SK-N-MC (cell line): ENCODE measurements at places on chromosomes 4 and X.

DNA sequence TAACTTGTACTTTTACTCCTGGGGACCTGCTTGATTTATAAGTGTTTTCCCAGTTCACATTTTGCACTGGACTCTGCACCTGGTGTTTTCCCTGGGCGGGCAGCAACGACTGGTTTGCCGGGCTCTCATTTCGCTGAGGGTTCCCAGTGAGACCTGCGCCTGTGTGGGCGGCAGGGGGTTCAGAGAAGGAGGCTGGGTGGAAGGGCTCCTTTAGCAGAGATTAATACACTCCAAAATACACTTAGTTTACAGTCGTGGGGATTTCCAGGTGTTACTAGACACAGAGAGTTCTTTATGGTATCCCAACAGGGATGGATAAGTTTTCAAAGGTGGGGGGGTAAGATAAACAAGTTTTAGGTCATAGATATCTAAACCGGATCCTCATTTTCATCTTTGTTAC lies 53.0 kb upstream of the SHISA3 start:
- no peak for DNase-seq

- no peak for DNase-seq
Measured at GRCh38 chr4:42144028-42144427, 8.4 kb downstream of the BEND4 start.

DNA sequence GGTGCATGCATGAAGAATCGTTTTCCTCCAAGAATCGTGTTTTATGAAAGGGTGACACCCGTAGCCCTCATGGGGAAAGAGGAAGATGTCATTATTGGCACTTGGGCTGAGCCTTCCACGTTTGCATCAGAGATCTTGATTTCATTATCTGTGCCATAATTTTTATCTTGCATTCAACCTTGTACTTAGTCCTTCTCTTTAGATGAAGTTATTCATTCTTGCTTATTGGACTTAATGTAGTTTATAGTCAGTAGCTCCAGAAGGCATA lies 66.8 kb downstream of the GAB1 start:
- no peak for DNase-seq

- no peak for DNase-seq
Measured at GRCh38 chr4:4994312-4995097, 24.8 kb downstream of the CYTL1 start.

DNA sequence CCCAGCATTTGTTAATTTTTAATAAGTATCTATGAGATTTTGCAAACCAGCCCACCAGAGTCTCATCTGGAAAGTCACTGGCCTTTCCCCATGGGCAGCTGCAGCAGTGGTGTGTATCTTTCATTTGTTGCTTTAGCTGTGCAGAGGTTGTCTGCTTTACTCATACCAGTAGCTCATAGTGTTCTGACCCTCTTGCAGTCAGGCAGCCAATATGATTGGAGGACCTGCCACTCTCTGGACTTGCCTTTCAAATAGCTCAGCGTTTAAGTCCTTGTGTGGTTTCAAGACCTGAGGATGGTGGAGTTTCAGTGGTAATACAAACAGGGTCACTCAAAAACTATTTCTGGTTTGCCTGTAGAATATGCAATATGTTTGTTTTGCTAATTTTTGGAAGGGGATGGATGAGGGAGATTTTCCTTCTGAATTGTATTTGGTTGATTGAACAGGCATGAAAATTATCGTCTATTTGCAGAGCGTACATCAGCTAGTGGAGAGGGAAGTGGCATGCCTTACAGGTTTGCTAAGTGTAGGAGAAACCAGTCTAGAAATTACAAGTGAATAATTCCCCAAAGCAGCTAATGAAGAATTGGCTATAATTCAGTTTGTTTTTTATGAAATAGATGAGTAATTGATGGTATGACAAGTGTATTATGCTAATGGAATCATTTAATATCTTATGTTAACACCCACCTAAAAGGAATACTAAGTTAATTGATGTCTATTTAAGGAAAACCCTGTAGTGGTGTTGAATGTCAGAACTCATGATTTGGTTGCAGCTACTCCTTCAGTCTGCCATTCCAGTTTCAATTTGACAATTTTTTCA lies 8.9 kb downstream of the POLA1 start:
- no peak for DNase-seq

DNA sequence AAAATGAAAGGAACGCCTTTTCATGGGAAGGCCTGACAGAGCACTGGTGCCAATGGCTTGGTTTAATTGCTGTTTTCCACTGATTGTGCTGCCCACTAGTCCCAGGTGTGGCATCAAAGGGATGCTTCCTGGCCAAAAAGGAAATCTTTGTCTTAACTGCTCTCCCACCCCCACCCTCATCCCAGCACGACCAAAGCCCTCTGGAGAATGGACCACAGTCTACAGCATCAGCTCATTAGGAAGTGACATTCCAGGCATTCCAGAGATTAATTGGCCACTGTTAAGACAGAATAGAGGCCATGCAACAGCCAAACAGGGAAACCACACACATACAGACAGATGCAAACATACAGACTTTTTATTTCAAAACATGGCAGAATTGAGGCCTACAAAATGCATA lies 143.2 kb downstream of the LHFPL1 start:
- DNase-seq = no peak

GRCh38 chr4:30535255-30535654 lies 184.9 kb upstream of the PCDH7 start:
- no peak for DNase-seq

DNA sequence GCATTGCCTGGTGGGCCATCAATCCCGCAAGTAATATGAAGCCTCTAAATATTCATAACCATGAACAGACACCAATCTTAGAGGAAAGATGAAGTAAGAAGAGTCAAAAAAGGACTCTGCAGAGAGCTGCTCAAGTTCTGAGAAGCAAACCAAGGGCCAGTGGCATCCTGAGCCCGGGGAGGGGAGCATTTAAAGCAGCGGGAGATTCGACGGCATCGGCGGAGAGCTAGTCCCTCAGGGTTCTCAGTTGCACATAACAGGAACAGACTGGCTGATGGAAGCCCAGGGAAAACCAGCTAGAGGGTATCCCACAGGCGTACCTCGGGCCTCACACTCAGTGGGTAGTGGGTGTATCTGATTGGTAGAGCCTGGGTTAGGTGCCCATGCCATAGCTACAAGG lies 4.9 kb upstream of the PNMA6E start:
- DNase-seq = no peak

- DNase-seq = no peak
Measured at GRCh38 chr4:8828869-8829268, 42.8 kb downstream of the HMX1 start.

- no peak for DNase-seq
Measured at GRCh38 chr4:49044270-49044669, 58.2 kb downstream of the CWH43 start.

DNA sequence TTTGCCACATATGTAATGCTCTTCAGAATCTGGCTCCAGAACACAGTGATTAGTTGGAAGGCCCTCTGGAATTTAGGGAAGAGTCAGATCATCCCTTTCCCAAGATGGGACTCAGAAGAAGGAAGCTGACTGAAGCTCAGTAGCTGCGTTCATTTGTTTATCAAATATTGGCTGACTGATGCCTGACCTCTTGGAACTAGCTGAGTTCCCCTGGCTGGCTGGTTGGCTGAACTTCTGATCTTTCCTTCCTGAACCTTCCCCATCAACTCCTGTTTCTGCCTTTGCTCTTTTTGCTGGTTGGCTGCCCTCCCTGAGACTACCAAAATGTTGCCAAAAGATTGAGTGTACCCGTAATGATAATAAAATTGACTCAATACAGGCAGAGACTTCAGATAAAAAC lies 866.5 kb upstream of the INTU start:
- DNase-seq = no peak

- DNase-seq = no peak
Measured at GRCh38 chr4:20028645-20029044, 223.1 kb upstream of the SLIT2 start.

- DNase-seq = no peak
Measured at GRCh38 chrX:108285356-108285755, 152.9 kb downstream of the COL4A6 start.

- no peak for DNase-seq
Measured at GRCh38 chr4:18052158-18052557, 30.6 kb upstream of the LCORL start.

DNA sequence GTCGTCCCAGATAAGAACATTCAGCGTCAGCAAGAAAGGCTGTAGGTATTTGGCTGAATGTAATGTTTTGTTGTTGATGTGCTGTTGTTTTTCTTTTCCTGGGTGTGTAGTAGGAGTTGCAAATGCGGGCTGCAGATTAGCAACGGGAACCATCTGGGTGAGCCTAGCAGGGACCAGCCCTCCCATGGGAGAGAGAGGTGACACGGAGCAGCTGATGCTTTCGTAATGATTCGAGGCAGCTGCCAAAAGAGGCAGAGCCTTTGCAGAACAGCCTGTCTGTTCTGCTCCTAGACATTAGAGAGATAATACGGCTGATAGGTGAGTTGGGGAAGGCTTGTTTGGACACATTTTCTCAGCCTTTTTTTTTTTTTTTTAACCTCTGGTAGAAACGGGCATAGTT lies 25.3 kb downstream of the ARSF start:
- DNase-seq = no peak

DNA sequence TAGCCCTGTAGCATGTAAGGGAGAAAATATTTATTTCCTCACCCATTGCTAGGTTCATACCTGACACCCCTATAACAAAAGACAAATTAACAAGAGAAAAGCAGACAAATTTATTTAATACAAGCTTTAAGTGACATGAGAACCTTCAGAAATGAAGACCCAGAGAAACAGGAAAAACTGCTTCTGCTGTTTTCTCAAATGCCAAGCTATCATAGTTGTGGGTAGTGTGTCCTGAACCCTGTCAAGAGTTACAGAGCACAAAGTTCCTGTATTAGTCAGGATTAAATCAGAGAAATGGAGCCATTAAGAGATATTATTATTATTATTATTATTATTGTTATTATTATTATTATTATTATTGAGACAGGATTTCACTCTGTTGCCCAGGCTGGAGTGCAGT lies 17.5 kb downstream of the CCDC160 start:
- no peak for DNase-seq

GRCh38 chrX:110698696-110699095 lies 96.9 kb downstream of the CHRDL1 start:
- no peak for DNase-seq

DNA sequence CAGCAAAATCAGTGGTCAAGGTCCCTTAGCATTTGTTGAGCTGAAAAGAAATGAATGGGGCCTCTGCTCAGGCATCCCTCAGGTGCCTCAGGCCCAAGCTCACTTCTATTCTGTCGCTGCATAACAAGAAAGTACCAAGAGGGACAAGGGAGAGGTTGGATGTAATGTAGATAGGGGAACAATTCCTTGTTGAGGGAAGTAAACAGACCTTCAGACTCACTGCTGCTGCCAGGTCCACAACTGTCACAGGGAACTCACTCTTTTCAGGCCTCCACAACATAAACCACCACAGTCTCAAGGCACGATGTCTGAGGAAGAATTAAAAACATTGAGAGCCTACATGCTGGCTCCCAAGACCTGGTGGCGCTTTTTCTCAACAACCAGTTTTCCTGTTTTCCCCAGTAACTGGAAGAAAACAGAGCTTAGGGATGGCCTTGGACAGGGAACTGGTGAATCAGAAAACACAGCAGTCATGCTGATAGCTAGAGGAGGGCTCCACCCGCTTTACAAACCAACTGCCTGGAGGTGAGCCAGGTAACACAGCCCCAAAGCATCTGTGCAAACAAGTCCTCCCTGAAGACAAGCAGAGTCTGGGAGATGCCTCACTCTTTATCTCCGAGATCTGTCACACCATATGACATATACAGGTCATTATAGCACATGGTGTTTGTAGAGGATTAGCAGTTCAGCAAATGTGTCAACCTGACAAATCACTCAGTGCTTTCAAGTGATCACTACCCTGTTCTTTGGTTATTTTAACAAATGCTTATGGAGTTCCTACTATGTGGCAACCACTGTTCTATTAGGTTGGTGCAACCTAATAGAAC lies 14.3 kb upstream of the AWAT1 start:
- no peak for DNase-seq

- peak; percentile 8 for DNase-seq
Measured at GRCh38 chrX:49951524-49952193, 29.3 kb downstream of the CLCN5 start.

GRCh38 chr4:1792832-1793495 lies at the start of gene FGFR3:
Gene FGFR3 (plus strand): TSS chr4:1793293. CDS start chr4:1793935, 642 bp downstream.
- DNase-seq = no peak

DNA sequence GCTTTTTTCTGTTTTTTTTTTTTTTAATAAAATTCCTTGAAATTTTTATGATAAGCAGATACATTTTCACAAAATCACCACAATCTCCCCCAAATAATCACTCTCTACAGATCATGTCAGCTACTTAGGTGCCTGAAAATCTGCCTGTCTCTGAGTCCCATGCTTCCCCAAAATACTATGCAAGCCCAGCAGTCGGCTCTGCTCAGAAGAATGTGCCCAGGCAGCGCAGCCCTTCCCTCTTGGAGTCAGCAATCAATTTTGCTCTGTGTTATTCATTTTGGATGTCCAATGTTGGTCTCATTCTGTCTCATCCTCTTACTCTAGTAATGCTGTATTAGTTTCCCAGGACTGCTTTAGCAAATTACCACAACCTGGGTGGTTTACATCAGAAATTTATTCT lies 24.9 kb upstream of the C1QTNF7 start:
- DNase-seq = no peak
